Activated naive CD8-positive, alpha-beta T cell treated with anti-CD3 and anti-CD28 coated beads, Interleukin-2, amount 10 ng/mL, durations not matched to agents 7 days and 5 days (primary cell): ENCODE measurements at places on chromosomes 3 and 15. TPM values are rescaled to one million over a fixed set of nuclear protein-coding genes. Genes with fewer than 3 reads are reported as not detected.
A peak's percentile ranks its signal among the peaks of the same experiment; 100 is the strongest.

DNA sequence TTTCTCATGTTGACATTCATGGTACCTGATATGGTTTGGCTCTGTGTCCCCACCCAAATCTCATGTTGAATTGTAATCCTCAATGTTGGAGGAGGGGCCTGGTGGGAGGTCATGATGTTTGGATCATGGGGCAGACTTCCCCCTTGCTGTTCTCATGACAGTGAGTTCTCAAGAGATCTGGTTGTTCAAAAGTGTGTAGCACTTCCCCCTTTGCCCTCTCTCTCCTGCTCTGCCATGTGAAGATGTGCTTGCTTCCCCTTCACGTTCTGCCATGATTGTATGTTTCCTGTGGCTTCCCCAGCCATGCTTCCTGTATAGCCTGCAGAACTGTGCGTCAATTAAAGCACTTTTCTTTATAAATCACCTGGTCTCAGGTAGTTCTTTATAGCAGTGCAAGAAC lies 3.3 kb upstream of the UBL7 start:
- no peak for DNase-seq

DNA sequence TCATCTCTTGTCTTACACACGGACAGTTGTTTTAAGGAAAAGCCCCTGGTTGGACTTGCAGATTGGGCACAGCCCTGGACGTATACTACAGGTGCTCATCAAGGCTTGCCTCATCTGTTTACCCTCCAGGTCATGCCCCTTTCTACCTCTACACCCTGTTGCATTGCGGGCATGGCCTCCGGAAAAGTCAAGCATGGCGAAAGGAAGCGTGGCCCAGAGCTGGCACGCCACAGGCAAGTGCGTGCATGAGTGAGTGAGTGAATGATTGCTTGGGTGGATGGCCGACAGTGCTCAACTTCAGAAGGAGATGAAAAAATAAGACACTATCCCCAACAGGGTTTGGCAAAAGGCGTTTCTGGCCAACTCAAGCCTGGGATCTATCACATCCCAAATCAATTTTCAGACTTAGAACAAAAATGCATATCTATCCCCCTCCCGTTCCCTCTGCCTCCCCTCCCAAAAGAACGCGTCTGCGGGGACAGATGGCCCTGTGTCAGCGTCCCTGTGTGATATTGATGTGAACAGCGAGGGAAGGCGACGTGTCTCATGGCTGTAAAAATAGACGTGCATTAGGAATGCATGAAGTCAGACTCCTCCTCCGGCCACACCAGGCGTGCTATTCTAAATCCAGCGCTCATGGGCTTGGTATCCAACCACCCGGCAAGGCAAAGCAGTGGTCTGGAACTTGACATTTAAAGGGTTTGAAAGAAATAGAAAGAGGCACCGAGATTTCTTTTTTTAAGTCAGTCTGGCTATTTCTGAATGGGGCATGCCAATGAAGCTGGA lies 96.0 kb downstream of the RPLP1 start:
- DNase-seq = no peak

DNA sequence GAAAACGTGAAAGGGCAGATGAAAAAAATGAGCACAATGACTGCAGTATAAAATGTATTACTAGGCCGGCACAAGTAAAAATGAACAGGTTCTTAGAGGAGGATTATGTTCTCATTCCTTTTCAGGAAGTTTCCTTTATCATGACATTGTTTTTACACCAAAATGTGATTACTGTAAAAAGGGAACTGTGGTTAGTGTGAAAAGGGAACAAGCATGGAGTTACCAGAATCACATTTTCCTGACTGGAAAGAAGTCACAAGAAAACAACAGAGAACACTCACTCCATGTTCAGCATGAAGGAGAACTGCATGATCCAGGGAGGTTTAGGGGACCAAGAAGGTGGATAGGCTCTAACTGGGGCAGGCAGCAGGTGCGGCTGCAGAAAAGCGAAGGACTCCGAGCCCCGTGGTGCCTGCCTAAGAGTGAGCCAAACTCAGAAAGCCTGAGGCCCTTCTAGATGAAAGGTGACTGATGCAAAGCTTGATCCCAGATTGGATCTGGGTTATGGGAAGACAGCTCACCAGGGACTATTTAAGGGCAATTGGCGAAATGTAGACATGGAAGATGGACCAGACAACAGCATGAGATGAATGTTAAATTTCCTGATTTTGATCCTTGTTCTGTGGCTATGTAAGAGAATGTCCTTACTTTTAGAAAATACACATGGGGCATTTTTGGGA lies 77.3 kb downstream of the CCR1 start:
- DNase-seq = no peak

DNA sequence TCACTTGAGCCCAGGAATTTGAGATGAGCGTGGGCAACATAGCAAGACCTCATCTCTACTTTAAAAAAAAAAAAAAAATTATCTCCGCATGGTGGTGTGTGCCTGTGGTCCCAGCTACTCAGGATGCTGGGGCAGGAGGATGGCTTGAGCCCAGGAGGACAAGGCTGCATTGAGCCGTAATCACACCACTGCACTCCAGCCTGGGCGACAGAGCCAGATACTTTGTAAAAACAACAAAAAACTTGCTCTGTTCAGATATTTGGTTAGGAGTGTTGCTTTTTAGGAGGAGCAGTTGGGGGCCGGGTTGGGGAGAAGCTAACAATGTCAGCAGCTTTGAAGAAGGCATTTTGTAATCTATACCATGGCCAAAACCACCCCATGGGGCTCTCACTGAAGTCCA lies 4.1 kb downstream of the GCNT3 start:
- no peak for DNase-seq

- DNase-seq = no peak
These were observed 190.6 kb downstream of the TBC1D2B start for GRCh38 chr15:77886805-77887448.

DNA sequence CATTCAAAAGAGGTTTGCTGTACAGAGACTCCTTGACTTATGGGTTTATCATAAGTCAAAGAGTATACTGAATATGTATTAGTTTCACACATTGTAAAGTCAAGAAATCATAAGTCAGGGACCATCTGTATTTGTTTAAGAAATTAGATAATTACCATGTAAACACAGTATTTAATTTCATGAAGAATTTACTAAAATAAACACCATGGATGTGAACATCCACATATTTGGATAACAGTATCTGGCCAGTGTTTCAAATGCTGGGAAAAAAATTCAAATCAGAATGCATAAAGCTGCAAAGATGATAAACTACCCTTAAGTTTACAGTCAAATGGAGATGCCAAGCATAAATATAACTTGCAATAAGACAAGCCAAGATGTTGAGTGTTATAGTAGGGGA lies 17.0 kb downstream of the MYNN start:
- no peak for DNase-seq

DNA sequence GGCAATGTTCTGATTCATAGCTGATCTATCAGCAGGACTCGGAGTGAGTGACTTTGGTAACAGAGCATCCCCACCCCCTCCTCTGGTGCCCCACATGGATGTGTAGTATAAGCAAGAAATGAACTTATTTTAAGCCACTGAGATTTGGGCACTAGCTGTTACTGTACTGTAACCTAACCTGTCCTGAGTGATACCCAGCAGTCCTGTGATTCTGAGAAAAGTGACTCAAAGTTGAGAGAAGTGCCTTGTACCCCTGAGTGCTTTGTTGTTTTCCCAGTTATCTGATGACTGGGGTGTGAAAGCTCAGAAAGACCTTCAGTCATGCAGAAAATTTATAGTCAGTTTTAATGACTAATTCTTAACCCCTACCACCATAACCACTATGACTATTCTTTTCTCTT lies 439.9 kb upstream of the RBMS3 start:
- no peak for DNase-seq

GRCh38 chr3:52811452-52812011 lies 16.9 kb downstream of the ITIH3 start:
- DNase-seq = no peak

GRCh38 chr3:112379020-112379690 lies 46.2 kb downstream of the CD200 start:
- no peak for DNase-seq

GRCh38 chr3:190116551-190117067 lies 4.1 kb downstream of the P3H2 start:
- no peak for DNase-seq

DNA sequence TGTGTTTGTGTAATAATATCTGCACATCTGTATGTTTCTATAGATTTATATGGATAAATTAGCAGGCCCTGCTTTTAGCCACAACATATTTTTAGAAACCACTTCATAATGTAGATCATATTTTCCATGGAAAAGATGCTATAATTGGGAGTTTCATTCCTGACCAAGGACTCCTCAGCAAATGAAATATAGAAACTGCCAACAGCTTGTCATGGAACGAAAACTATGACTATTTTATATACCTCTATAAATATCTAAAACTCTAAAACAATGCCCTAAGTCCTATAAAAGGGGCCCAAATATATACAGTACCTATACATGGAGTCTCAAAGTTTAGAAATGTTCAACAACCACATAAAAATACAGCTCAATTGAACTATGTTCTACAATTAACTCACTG lies 27.9 kb downstream of the EID1 start:
- DNase-seq = no peak

- no peak for DNase-seq
These were observed 125.7 kb downstream of the TBL1XR1 start for GRCh38 chr3:177071496-177072156.

DNA sequence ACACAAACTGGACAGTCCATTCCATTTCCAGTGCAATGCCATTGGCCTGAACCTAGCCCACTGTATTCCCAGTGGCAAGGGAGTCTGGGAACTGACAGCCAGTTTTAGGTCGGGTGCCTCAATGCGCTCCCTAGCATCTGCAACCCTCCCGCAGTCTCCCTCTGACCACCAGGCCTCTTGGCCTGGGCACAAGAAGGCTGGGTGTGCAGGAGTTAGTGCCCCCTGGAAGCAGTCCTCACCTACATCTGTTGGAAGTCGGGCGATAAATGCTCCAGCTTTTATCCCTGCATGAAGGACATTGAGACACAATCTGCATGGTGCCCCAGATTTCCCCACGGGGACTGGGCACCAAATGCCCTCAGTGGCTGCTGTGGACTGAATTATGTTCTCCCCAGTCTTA lies 12.7 kb downstream of the C3orf22 start:
- DNase-seq = peak; percentile 1

DNA sequence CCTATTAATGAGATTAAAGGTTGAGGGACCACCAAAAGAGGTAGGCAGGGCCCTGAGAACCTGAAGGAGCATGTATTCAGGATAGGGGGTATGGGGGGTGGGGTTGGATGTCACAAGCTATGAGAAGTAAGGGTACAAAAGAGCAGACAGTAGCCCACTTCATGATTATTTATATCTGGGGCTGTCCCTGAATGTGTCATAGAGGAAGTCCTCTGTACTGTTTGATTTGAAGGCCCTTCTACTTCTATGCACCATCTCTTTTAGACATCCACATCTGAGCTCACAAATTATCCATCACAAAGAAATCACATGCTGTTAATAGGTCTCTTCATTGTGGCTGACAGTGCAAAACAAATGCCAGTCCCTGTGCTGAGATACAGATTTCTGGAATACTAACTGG lies 68.6 kb downstream of the FHIT start:
- DNase-seq = no peak

WNT7A gene
- 1.5 TPM for total RNA-seq

FOXB1 gene
- total RNA-seq = 0.78 TPM

TMCO5A gene
- total RNA-seq = not detected

CCDC54 gene
- not detected for total RNA-seq

MAGI1 gene
- total RNA-seq = not detected

TUSC7 gene
- not detected for total RNA-seq

ACSBG1 gene
- 0.25 TPM for total RNA-seq

PLA1A gene
- 0.19 TPM for total RNA-seq

LSM3 gene
- 14.3 TPM for total RNA-seq

CFAP44 gene
- total RNA-seq = 10.7 TPM

DUOXA2 gene
- total RNA-seq = not detected

C3orf85 gene
- not detected for total RNA-seq
